ENCODE measurements at places on chromosomes 1 and 21.

DNA sequence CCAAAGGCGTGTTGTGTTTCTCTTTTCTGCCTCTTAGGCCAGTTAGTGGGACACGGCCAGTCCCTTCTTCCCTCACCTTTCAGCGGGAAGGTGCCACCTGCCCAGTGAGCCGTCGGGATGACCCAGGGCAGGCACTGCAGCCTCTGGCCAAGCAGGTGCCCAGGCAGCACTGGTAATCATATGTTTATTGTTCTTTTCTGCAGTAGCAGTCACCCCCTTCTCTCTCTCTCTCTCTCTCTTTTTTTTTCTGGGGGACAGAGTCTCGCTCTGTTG is 38.2 kb downstream of the CRYAA start:
- no peak for DNase-seq

DNA sequence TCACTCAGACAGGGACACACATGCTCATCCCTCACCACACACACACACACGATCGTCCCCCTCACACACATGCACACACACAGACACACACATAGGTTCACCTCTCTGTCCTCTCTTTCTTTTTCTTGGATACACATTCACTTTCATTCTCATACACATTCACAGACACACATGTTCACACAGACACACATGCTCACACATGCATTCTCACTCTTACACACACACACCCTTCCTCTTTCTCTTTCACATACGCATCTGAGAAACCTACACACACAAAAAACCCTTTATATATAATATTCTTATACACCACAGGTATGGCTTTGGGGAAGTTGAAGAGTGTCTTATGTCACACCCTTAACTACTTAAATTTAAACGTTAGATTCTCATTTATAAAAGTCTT is 248.6 kb upstream of the RUNX1 start:
- no peak for DNase-seq

DNA sequence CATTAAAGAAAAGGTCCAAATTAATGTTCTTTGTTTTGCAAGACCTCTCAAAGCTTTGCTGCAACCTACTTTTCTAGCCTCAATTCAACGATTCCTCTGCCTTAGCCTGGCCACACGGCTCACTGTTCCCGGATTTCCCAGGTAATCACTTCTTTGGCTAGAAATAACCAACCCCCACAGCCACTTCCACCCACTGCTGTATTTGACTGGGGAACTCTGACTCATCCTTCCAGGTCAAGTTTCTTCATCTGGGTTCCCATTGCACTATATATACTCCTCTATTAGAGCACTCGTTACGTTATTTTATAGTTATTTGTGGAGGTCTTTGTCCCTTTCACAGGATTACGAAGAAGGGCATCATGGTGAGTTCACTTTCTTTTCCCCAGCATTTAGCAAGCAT is 185.9 kb downstream of the CACNA1E start:
- DNase-seq: no peak

GRCh38 chr1:10168912-10169514 is 41.4 kb upstream of the KIF1B start:
- no peak for DNase-seq

DNA sequence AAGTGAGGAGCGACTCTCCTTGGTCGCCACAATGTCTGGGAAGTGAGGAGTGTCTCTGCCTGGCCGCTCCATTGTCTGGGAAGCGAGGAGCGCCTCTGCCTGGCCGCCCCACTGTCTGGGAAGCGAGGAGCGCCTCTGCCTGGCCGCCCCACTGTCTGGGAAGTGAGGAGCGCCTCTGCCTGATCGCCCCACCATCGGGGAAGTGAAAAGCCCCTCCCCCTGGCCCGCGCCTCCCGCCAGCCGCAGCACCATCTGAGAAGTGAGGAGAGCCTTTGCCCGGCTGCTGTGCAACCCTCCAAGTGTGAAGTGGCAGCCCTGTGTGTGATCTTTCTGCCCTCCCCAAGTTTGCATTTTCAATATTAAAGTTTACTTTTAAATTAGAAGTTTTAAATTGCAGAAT is 95.0 kb upstream of the PPP2R5A start:
- DNase-seq: no peak

DNA sequence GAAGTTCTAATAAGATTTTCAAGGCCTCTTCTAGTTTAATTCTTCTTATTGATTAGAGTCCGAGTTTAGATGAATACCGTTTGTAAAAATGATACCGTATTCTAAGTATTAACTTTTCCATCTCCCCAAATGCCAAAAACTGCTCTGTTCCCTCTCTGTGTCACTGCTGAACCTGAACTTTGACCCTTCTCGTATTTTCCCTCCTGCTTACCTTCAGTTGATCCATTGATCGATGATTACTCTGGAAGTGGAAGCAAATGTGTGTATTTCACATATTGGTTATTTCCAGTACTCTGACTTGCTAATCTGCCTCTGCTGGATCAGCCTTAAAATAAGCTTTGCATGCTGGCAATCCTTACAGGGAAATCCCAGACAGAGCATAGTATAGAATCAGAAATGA is 68.5 kb downstream of the KIF1B start:
- no peak for DNase-seq

DNA sequence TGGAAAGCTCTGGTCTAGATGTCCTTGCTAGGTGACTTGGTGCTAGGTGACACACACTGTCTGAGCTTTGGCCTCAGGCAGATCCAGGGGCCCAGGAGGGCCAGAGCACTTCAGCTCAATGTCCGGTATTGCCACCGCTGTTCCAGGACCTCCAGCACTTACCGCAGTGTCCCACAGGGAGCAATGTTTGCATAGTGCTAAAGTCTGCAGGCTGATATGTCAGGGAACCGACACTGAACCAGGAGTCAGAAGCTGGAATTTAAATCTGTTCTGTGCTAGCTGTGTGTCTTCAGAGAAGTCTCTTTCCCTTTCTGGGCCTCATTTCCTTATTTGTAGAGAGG is 19.3 kb downstream of the DHCR24 start:
- DNase-seq: no peak

GRCh38 chr1:11764115-11764514 is 2.1 kb downstream of the C1orf167 start:
- no peak for DNase-seq

- DNase-seq: peak; percentile 50
These were observed 122.7 kb downstream of the CCDC185 start for GRCh38 chr1:223515926-223516325.

DNA sequence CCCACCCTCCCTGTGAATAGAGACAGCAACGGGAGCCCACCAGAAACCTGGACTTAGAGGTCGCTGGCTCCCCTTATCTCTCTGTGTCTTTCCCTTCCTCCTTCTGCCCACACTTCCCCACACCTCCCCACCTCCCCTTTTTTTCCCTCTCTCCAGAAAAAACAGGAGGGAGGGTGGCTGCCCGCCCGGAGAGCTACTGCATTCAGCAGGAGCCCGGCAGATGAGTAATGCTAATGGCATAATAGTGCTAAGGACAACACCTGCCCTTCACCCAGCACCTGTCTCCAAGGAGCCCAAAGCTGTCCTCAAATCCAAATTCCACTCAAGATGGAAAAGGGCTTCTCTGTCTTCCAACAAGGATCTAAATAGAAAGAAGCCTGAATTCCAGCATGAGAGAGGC is 11.4 kb upstream of the PRELP start:
- no peak for DNase-seq

GRCh38 chr1:10007169-10007568 is 10.1 kb downstream of the RBP7 start:
- DNase-seq: no peak

- DNase-seq: no peak
These were observed 26.4 kb upstream of the EEIG2 start for GRCh38 chr1:108533351-108534083.

DNA sequence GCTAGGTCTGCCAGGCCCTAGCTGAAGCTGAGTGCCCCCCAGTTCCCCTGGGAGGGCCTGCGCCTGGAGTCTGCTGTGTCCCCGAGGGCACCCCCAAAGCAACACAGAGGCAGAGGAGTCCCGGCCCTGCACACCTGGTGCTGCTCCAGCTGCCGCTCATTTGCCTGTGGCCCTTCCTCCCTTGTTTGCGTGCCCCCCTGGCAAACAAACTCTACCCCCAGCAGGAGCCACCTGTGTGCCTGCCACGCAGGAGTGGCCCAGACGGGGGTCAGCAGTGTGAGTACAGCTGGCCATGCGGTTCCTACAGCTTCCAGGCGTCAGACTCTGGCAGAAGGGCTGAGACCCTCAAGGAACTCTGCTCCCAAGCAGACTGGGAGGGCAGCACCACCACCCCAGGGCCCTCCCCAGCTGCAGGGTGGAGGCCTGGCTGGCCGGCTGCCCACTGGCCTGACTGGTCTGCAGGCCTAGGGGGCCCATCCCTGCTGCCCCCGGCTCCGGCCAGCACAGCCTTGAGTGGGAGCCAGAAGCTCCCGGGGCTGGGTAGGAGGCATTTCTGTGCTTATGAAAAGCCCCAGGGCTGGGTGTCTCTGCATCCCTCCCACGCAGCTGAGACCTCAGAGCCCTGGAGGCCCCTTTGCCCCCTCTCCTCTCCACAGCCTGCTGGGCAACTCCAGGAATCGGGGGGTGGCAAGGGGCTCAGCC is 563 bp upstream of the TAS1R3 start:
- no peak for DNase-seq

- DNase-seq: no peak
These were observed 55.0 kb upstream of the PTGFRN start for GRCh38 chr1:116854716-116855115.

- no peak for DNase-seq
These were observed 3.5 kb downstream of the TRIM67 start for GRCh38 chr1:231165371-231165770.

- DNase-seq: no peak
These were observed 2.5 kb upstream of the GBP4 start for GRCh38 chr1:89201106-89201794.

- peak; percentile 50 for DNase-seq
These were observed 42.5 kb downstream of the LGR6 start for GRCh38 chr1:202235856-202236837.

DNA sequence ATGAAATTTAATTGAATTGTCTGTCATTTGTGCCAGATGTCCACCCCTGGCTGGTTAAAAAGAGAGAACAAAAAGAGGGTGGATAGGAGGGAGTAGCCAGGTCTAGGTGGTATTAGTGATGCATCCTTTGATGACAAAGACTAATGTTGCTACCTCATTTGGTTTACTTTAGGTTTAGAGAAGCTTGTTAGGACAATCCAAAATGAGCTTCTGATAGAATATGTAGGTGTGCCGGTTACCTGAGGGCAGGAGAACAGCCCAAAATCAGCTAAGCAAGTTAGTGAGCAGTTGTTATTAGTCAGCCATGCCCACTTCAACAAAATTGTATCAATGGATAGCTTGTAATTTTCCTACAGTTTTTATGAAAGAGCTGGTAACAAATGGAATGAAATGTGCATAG is 61.4 kb upstream of the PTGS2 start:
- DNase-seq: no peak

DNA sequence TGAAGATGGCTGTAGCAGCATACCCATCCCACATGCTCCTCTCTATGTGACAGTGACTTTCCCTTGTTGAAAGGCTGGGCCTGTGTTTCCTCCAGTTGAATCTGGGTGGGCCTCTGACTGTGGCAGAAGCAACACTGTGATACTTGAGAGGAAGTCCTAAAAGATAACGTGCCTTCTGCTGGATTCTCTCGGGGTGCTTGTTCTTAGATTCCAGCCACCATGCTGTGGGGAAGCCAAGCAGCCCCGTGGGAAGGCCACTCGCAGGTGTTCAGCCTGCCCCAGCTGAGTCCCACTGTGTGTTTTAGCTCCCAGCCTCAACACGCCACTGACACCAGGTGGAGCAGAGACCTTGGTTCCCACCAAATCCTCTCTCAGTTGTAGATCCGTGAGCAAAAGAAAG is 31.5 kb downstream of the TRAPPC10 start:
- no peak for DNase-seq

GRCh38 chr1:235030919-235031596 is 97.6 kb downstream of the TOMM20 start:
- no peak for DNase-seq

DNA sequence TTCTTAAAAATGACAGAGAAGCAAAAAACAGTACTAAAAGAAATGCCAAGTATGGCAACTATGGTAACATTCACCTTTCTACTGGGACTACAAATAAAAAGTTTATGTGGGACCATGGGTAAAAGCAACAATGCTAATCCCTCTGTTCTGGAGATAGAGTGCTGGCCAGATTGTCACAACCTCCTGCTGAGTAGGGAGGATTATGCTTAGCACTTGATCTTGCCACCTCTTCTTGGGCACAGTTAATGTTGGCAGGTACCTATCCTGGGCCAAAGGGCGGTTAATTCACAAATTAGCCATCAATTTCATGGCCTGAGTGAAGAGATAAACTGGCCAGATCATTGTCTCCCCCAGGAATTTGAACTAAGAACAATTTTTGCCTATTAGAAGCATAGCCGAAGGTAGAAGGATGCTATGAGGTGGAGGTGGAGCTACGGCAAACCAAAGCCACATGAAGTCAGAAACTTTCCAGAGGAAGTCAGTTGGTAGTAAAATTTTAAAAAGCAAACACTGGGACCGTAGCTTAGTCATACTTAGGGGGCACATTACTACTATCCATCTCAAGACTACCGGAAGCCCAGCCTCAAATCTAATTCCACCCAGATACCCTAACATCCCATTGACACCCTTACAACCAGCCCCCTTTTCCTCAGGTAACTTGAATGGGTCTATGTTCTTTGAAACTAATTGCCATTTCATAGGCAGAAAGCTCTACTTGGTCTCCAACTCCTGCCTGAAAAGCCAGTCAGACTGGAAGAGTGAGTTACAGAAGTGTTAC is 2.7 kb downstream of the SCYL3 start:
- DNase-seq: peak; percentile 58

GRCh38 chr1:218643926-218644325 is 298.8 kb downstream of the TGFB2 start:
- DNase-seq: no peak

- DNase-seq: peak; percentile 94
These were observed 13.6 kb downstream of the PPFIA4 start for GRCh38 chr1:203039609-203040512.

- DNase-seq: peak; percentile 24
These were observed 30.0 kb upstream of the ACP6 start for GRCh38 chr1:147700042-147701006.

DNA sequence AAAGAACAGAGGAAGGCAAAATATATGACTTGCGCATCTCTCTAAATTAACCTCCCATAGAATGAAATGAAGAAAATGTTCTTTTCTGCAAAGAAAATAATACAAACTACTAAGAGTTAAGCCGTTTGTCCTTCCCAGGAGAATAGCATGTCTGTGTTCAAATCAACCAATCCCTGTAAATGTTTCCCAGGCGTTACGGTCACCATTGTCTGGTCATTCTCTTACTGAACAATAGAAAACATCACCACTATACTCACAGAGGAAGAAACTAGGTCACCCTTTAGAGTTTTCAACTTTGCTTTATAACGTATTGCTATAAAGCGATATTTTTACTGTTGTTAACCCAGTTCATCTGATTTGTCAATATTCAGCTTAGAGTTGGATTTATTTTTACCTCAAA is 34.1 kb downstream of the COL11A1 start:
- DNase-seq: no peak
